ENCODE measurements at places on chromosomes 4 and X.
A peak's percentile ranks its signal among the peaks of the same experiment; 100 is the strongest.

DNA sequence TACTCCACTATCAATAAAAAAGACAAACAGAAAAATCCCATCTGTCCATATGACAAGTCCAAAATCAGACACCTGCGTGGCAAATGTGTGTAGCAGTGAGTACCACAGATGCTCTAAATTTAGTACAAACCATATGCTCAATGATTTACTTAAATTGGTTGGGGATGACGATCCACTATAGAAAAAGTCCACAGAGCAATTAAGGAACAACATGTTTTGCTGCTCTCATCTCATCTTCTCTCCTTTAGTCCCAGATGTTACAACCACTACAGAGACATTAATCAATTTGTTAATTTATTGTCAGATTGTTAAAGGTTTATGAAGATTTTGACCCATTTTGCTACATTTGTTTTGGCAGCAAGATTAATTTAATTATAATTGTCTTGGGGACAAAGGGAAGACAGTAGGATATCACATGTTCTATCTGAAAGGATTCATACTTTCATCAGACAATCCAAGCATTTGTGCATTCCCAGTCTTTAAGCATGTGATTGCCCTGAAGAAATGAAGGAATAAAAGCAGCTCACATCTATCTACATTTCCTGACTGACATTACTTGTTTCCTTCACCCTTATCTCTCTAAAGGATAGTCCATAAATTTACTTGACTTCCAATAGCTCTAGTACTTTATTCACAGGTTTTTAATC is 2268.1 kb downstream of the PCDH7 start:
- no peak for DNase-seq

DNA sequence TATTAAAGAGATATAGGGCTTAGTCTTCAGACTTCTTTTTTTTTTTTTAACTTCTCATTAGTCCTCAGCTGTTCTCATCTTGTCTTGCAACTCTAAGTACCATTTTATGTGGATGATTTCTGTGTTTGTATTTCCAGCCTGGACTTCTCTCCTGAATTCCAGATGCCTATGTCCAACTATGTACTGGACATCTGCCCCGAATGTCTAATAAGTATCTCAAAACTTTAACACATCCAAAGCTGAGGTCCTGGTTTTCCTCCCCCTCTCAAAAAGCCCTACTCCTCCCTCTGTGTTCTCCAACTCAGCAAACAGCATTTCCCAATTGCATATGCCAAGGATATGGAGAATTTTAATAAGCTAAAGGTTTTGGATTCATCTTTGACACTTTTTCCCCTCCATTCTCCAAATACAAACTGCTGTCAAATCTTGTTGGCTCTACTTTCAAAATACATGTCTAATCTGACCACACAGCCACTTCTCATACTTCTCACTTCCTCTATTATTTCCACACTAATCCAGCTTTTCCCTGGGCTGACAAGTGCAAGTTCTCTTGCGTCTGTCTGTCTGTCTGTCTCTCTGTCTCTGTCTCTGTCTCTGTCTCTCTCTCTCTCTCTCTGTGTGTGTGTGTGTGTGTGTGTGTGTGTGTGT is 79.8 kb downstream of the CLCN5 start:
- no peak for DNase-seq

GRCh38 chrX:47844117-47844516 is 7.4 kb downstream of the ZNF81 start:
- no peak for DNase-seq

DNA sequence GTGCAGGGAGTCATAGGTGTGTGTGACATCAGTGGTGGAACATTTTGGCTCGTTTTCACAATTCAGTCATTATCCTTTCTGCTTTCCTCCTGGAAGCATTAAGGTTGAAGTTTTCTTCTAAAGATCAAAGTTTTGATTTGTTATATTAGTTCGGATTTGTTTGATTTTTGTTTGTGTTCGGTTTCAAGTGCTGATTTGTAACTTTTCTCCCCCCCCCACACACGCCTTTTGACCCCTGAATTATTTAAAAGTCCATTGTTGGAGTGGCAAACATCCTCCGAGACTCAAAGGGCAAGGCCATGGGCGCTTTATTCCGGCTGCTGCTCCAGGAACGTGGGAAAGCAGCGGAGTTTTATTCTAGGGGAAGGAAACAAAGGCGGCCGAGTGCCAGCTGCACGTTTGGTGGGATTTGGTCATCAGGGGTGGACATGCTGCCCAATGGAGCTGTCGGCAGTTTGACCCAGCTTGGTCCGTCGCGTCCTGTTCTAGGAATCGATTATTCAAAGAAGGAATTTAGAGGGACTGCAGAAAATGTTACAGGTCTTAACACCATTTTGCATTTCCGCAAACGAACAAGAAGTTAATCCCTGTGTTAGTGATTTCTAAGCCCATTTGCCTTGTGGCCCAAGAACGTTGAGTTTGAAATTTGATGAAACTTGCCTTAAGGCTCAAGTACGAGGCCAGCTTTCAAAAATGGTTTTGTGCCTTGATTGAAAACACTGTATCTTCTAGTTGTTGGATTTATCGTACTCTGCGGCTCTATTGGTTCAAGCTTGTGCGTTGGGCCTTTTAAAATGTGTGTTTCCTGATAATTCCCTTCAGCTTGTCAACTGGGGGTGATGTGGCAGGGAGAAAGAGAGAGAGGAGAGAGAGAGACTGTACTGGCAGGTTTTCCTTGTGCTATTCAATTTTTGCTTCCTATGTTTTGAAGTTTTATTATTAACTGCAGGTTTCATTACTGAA is 565 bp upstream of the ZNF41 start:
- DNase-seq = peak; percentile 20

DNA sequence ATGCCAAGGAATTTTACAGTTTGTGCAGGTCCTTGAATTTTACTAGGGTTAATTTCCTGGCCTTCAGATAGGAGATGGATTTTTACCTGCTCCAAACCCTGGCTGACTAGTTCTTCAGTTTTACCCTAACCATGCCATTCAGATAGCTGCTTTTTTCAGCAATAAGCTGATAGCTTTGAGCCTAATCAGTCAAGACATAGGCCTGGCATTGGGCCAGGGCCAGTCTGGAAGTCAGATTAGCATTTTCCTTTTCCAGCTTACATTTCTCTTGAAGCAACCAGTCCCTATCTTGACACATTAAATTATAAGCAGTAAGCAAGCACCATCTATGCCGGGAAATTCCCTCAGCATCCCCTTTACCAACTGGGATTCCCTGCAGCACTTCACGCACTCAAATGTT is 177.1 kb downstream of the ADGRA3 start:
- no peak for DNase-seq

- DNase-seq = no peak
Observed at GRCh38 chrX:115487608-115488007, 73.4 kb upstream of the PLS3 start.

DNA sequence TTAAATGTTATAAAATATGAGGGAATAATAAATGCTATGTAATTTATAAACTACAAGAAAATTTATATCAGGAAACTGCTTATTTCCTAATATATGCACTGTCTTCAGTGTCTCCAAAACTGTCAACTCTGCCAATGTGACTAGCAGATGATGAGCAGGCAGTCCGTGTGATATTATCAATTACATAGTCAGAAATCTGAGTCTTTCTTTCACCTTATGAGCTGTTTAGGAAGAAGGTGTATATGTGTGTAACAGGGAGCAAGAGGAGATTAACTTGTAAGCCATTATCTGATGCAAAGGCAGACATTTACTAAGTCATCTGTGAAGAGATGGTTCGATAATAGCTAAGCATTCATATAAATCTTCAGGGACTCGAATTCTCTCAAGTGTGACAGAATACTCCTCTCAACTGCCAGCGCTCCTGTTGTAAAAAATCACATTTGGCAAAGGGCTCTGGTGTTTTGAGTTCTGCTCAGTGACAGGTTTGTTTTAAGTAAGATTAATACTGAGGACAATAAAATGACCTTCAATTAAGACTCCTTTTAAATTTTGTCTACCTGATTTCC is 79.7 kb downstream of the SNCA start:
- DNase-seq = no peak

DNA sequence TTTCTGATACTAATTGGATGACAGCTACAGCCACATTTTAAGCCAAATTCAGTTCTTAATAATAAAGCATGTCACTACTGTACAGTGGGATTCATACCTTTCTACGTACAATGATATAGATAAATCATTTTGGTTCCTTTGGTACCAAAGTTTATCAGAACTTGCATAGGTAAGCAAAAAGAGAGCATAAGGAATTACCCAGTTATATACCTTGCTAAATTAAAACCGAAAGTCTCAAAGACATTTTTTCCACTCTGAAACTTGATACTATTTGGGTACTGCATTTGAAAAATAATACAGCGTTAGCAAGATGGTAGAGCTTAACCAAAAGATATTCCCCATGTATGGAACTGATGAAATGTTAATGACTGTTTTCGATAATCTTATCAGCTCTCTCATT is 400.9 kb upstream of the ADGRL3 start:
- DNase-seq = no peak

DNA sequence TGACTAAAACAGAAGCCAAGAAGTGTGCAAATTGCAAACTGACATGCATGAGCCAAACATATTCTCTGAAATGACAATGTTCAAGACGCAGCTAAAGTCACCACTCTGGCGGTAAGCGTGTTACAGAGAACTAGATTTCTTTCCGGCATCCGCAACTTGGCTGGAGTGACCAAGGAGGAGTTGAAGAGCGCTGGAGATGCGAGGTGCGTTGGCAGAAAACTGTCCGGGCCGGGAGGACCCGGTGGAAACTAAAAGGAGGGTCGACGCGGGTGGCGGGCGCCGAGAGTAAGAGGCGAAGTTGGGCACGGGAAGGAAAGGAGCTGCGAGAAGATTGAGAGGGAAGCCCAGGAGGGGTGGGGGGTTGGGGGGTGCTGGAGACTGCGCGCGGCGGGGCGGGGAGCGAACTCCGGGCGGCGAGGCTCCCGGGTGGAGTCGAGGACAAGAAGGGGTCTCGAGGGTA is 807 bp downstream of the SEL1L3 start:
- peak; percentile 42 for DNase-seq

DNA sequence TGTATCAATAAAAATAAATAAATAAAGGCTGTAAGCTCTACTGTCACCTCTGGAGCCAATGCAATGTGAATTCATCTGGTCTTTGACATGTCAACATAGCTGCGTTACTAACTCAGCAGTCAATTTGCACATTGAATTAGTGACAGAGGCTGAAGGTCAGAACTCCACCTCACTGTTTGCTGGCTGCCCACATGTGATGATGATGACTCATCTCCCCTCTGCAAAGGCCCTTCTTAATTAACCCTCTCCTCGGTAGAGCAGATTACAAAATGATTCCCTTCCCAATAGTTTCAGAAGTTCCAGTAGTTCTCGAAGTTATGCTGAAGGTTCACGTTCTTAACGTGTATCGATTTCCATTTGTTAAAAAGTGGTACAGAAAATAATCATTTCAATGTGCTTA is 1626.0 kb upstream of the TENM3 start:
- peak; percentile 71 for DNase-seq

GRCh38 chrX:94850811-94851210 is 1176.8 kb downstream of the FAM133A start:
- DNase-seq = no peak

DNA sequence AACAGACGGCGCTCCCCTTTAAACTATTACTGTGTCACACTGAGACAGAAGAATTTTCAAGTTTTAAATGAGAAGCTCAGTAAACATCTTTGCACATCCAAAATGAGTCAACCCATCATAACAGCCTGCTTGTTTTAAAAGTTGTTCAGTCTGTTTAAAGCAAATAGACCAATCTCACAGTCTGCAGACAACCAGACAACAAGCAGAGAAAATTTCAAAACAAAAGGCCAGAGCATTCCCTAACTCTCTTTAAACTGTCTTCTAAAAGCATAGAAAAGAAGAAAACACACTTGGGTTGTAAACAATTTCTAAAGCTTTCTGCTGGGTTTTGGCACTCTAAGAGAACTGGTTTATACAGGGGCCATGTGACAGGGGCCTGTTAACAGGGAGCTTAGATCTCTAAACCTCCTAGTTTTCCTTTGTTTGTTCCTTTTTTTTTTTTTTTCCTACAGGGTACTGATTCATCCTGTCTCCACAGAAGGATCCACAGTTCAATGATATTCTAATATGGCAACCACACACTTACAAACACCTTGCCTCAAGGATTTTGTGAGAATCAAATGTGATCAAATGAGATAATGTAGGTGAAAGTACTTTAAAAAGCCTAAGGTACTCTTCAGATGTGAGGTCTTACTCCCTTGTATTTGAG is 100.8 kb upstream of the MAML3 start:
- peak; percentile 49 for DNase-seq

- DNase-seq = no peak
Observed at GRCh38 chr4:14110407-14110806, 482.9 kb upstream of the BOD1L1 start.

DNA sequence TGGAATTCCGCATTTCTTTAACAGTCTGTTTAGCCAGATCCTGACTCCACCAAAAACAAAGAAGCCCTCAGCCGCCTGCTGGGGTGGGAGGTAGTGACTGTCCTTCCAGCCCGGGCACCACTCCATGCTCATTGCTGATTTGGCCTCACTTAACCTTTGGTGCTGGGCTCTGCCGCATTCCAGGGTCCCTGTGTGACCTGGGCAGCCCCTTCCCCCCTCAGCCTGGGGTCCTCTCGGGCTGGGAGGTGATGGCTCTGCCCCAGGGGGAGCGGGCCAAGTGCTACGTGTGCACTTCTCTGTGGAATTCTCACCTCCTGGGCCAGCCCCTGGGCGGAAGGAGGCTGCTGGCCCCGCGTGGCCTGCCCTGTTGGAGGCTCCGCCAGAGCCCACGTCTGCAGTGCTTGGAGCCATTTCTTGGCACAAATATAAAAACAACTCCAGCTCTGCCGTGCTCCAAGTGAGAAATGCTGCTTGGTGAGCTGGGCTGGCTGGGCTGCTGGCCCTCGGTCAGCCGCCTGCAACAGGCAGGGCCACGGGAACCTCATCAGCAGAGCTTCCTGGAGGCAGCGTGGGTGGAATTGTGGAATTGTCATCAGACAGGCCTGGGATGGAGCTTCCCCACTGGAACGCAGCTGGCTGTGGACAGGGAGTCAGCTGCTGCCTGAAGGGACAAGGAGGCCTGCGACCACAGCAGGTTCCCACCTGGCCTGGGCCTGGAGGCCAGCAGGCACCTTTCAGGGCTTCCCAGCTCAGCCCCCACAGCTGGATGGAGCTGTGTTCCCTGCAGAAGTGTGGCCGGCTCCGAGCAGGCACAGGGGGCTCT is 66.0 kb downstream of the TRMT44 start:
- DNase-seq = peak; percentile 32

All from hepatocyte (in vitro differentiated cells).